ENCODE measurements at places on chromosomes 7 and 10. TPM values are rescaled to one million over a fixed set of nuclear protein-coding genes. Genes with fewer than 3 reads are reported as not detected.

Gene PKD1L1
- total RNA-seq = under 0.01 TPM

Gene CALML5
- total RNA-seq = not detected

Gene LEP
- under 0.01 TPM for total RNA-seq

Gene FAM131B
- 3.2 TPM for total RNA-seq

Gene UCN3
- total RNA-seq = not detected

Gene CALCR
- not detected for total RNA-seq

All from fibroblast of the aortic adventitia (primary cell).